ENCODE measurements at places on chromosomes 6 and 20.
A peak's percentile ranks its signal among the peaks of the same experiment; 100 is the strongest.

- no peak for DNase-seq
These were observed 323.9 kb downstream of the ZFAND3 start for GRCh38 chr6:38143191-38144150.

DNA sequence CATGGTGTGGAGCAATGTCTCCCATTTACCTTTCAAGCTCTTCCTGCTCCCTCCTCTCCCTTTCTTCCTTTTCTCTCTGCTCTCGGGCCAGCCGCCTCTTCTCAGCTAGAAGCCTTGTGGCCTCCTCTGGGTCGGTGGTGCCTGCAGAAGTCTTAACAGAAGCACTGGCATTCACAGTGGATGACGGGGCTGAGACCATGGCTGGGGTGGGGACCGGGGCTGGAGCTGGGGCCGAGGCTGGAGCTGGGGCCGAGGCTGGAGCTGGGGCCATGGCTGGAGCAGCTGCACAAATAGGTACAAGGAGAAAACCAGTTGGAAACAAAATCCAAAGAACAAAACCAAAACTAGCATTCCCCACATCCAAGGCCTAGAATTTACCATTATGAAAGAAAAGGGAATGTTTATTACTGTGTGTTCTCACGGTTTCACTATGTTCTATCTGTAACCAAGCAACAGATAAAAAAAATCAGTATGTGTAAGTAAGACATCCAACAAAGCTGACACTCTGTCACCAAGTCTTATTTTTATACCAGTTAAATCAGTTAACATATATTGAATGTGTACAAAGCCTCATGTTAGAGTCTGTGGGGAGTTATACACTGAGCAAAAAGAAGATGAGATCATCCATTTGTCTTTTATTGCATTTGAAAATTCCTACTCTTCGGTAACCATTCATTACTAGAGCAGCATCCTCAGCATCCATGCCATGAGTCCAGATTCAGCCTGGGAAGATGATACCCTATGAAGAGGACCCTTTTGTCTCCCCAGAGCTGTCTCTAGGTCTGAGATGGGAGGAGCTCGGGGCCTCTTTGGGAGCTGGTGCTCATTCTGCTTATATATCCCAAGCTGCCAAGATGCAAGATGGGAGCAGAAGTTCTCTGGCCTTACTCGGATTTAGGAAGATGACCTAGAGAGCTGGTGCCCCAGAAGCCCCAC is 73.0 kb upstream of the BCLAF1 start:
- DNase-seq = no peak

DNA sequence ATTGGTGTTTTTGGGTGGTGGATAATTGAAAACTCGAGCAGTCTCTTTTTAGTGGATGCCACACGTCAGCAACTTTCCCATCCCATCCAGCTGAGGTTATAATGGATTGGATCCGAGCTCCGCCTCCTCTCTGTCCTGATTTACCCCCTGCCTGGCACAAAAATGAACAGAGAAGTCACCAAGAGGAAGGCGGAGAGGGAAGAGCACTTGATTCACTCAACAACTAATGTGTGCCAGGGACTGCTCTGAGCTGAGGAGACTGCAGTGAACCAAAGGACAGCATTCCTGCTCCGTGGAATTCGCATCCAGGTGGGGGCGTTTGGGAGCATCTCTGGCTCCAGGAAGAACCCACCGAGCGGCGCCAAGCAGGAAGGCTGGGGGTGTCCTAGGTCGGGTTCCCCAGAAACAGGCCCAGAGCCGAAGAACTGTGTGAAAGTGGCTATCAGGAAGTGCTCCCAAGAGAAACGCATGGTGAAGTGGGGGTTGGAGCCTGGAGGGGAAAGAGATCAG is 95.8 kb upstream of the NAA20 start:
- no peak for DNase-seq

DNA sequence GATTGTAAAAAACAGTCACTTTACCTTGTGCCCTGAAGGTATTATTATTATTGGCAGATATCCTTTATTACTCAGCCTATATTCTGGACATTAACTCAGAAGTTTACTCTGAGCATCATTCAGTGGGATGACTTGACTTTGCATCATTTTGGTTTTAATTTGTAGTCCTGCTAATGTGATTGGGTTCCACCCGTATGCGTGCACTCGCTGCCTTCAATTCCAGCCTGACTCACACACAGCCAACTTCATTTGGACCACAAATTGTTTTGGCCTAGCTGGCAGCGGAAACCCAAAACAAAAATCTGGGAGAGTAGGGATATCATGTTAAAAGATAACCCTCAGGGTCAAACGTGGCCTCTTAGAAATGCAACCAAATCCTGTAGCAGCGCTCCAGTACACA is 704.4 kb upstream of the SLC35B3 start:
- no peak for DNase-seq

GRCh38 chr6:129859524-129859923 is 1.6 kb downstream of the TMEM244 start:
- DNase-seq = no peak

- no peak for DNase-seq
These were observed 40.6 kb upstream of the PCMTD2 start for GRCh38 chr20:64214952-64215351.

DNA sequence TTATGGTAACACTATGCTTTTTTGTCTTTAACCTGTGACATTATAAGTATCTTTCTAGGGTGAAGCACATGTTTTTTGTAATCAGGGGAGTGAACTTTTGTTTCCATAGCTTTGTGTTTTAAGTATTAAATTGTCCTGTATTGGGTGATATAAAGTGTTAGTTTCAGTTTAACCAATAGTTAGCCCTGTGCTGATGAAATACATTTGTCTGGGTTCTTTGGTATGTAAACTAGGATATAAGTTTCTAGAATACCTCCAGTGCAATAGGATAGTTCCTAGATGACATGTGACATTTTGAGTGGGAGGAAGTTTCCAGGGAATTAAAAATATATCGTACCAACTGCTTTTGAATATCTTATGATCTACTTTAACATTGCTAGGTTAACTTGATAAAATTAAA is 611.0 kb upstream of the MARCKS start:
- DNase-seq = no peak

DNA sequence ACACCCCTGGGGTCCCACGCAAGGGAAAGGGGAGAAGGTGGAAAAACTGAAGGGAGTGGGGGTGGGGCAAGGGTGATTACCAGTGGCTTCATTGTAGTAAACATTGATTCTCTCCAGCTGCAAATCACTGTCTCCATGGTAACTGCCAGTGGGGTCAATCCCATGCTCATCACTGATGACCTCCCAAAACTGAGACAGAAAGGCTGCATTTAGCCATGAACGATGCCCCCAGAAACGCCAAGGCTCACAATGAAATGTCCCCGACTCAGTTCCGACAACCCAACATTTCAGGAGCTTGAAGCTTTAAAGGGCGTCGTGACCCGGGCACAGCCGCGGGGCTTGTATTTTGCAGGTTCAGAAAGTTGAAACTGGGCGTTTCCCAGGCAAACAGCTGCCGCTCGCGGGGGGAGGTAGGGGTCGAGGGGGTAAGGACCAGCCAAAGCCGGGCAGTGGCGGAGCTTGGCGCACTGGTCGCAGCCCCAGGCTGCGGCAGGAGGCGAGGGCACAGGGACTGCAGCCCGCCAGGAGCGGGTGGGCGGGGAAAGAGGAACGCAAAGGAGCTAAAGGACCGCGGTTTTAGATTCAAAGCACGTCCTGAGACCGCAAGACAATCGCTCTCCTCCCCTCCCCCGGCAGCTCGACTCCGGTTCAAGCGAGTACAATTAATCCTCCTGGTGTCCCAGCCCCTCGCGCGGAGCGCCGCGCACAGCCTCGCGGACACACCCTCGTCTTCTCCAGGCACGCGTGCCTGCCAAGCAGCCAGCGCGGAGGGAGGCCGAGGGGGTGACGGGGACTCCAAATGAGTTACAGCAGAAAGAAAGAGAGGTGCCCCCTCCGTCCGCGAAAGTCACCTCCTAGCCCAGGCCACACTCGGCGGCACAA is 731 bp downstream of the TUBB2B start:
- peak; percentile 32 for DNase-seq

DNA sequence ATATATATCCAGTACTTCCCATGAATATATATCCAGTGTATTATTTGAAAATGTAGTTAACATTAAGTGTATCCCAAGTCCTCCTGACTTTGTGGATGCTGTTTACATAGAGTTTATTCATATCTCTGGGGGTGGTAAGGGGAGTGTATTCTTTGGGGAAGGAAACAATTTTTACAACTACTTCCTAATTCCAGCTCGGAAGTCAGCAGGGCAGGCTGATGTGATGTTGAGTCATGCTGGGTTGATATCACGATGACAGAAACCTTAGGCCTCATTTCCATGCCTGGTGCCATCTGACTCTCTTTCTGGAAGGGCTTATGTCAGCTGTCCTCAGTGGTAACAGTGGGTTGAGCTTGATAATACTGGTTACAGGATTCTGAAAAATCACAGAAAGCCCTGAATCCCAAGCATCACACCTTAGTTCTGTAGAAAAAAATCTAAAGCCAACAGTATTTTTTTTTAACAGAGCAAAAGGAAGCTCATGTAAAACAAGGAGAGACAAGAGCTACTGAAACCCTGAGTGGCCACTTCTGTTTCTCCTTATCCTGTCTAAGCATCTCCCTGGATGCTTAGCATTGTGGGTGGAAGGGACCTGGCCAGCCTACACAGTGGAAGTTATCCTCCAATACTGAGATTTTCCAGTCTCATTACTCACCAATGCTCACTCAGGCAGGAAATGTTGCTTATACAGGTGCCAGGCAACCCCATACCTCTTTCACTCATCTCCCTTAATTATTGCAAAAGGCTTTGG is 75.2 kb upstream of the IYD start:
- DNase-seq = no peak

DNA sequence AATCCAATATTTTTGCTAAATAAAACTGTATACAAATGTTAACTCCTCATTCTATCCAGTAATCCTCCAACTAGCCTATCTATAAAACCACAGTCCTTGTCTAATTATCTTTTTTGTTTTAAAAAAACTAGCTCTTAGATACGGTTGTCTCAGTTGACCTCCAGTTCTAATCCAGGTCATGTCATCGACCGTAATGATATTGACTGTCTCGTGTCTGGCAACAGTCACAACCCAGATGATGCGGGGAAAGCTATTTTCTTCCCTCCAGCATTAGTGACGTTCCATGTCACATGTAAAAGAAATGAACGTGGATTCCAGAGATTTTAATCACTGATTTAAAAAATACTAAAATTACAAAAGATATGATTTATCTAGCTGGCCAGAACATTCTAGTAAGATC is 35.5 kb downstream of the HEBP2 start:
- DNase-seq = no peak

DNA sequence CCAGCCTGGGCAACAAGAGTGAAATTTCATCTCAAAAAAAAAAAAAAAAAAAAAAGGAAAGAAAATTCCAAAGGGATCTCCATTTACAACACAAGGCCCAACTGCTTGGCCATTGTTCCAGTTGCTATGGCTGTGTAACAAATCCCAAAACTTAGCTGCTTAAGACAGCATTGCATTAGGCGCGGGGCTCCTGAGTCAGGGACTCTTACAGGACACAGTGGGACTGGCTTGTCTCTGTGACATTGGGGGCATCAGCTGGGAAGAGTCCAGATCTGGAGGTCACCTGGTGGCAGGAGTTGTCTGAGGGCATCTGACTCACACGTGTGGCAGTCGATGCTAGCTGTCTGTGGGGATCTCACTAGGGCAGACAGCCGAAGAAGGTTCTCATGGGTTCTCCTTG is 35.6 kb downstream of the TTLL9 start:
- DNase-seq = no peak

- DNase-seq = no peak
These were observed 88.3 kb upstream of the PAK5 start for GRCh38 chr20:9927224-9927623.

DNA sequence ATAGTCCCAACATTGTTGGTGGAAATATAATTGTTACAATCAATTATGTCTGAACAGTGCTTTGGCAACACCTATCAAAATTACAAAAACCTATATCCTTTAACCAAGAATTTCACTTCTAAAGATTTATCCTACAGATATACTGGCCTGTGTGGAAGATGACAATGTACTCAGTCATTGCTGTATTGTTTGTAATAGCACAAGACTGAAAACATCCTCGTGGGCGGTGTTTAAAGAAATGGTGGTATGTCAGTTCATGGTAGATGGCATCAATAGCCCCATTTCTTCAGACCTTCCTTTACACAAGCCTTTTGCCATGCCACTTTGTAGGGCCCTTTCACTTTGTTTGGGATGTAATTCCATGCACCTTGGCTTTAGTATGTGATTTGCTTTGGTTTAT is 9.8 kb upstream of the TPBG start:
- DNase-seq = no peak

DNA sequence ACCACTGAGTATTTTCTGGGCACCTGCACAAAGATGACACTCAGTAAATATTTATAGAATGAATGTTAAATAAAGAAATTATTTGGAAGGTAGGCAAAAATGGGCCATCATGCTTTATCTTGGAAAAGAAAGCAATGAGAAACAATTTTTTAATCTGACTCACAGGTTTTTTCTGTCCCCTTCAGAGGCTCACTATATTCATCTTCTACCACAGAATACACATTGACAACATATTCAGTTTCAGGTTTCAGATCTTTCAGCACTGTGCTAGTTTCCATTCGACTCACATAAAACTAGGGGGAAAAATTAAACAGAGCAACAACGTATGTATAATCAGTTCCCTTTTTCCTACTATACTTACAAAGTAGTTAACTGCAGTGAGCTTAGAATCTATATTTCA is 58.3 kb downstream of the COL12A1 start:
- DNase-seq = no peak

DNA sequence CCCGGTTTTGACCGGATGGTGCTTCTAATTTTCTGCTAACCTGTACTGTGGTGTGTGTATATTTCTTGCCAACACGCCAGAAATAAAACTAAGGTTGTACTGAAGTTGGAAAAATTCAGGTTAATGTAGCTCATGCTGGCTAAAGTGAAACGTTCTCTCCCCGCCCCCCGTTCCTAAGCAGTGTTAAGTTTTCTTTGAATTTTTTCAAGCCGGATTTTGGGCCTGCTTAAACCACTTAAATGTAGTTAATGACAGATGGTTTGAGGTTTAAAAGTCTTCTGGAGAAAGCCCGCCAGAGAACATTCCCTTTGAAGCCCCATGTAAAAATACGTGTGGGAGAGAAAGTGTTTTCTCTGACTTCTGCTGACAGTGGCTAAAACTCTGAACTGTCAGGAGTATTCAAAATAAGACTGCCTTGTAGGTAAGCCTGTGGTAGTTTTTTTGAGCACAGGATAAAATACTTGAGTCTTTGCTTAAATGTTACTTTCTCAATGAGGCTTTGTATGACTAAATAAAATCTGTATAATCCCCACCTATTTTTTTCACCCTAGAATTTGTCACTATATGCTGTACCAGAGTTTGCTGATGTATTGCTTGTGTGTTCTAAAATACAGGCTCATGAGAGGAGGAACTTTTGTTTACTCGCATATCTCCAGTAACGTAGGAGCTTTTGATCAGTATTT is 101.3 kb downstream of the OR2B2 start:
- peak; percentile 28 for DNase-seq
